Right ventricle myocardium superior (tissue), 1 donor: ENCODE measurements at places on chromosomes 5 and 9.
A peak's percentile ranks its signal among the peaks of the same experiment; 100 is the strongest.

DNA sequence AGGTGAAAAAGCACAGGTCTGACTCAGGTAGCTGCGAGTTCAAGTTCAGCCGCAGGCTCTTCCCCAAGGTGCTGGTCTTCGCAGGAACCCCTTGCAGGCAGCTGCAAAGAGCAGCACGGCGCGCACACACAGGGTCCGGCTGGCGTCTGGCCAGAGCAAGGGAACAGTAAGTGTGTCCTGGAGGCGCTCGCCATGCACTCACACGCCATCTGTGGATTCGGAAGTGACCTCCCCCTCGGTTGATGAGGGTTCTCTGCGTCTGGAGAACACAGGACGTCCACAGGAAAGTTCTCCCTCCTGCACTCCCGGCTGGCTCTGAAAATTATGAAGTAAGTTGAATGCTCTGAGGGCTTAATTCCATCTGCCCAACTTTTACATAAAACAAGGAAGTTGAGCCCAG lies 14.0 kb upstream of the EGFL7 start:
- peak; percentile 87 for DNase-seq

- DNase-seq: no peak
These were observed 101.9 kb downstream of the NFIB start for GRCh38 chr9:14212077-14212476.

- no peak for DNase-seq
These were observed 345.9 kb upstream of the NUDT12 start for GRCh38 chr5:103908336-103909080.

GRCh38 chr9:127448112-127448805 lies 2.9 kb downstream of the RPL12 start:
- DNase-seq: no peak

DNA sequence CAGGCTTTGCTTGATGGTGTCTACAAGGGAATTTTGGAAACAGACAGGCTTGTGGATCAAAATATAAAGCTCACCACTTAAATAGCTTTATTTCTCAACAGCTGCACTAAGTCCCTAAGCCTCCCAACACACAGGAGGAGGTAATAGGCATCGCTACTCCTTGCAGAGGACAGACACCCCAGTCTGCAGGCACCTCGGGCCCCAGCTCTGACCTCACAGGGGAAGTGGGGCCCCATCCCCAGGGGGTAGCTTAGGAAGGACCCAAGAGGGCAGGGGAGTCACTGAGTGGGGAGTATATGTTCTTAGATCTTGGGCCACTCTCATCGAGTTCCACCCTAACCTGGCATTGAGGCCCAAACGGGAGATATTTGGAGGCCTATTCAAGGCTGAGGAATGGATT lies 66.7 kb upstream of the XPA start:
- no peak for DNase-seq

GRCh38 chr5:133412661-133413060 lies 199.7 kb downstream of the FSTL4 start:
- no peak for DNase-seq

GRCh38 chr9:110809038-110809595 lies 140.5 kb downstream of the MUSK start:
- no peak for DNase-seq

- DNase-seq: no peak
These were observed 107.9 kb upstream of the FREM1 start for GRCh38 chr9:15018096-15018637.

GRCh38 chr5:8340739-8341344 lies 471.9 kb downstream of the MTRR start:
- DNase-seq: no peak
